ENCODE measurements at places on chromosomes 5 and 9. TPM values are rescaled to one million over a fixed set of nuclear protein-coding genes. Genes with fewer than 3 reads are reported as not detected.
A peak's percentile ranks its signal among the peaks of the same experiment; 100 is the strongest.

Gene LTC4S
- total RNA-seq, result 0.71 TPM

Gene PCDHB4
- total RNA-seq, result not detected

Gene PSMB7
- 276 TPM for total RNA-seq

Gene SLC6A18
- total RNA-seq, result not detected

DNA sequence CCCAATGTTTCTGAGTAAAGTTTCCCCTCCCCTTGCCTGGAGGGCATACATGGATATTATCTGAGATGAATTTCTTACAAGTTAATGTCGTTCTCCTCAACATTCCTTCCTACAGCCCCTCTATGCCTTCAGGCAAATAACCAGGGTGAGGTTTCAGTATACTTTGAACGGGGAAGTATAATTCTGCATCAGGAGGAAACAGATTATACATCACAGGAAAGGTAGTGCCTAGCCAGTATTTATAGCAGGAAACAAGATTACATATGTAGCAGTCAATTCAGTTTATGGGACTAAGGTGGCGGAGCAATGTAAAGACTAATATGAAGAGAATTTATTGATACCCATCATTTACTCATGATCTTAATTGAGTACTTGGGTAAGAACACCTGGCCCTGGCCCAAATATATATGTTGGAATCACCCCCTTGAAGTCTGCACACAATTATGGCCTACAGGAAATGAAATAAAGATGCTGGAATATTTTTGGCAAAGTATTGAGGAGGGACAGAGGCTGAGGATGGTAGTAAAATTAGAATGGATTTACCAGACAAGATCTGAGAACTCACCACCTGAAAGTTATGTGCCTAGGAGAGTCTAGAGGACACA lies 661.1 kb downstream of the PTPRD start:
- no peak for DNase-seq

DNA sequence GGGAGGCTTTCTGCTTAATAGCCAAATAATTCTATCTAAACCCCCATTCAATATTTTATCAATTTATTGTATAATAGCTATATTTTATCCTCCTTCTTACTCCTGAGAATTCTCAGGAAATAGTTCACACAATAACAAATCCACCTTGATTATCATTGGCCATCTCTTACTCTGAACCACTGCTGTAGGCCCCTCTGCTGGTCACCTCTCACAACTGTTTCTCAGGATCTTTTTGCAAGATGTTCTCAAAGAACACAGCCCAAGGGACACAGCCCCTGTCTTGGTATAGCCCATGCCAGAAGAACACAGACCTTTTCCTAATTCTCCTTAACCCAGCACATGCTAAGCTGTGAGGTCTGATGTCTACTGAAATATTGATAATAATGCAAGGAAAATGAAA lies 74.9 kb upstream of the HTR4 start:
- DNase-seq, result no peak

GRCh38 chr5:63794296-63794695 lies 167.9 kb downstream of the HTR1A start:
- DNase-seq, result peak; percentile 22

GRCh38 chr5:136014049-136015002 lies 14.5 kb upstream of the TGFBI start:
- no peak for DNase-seq

DNA sequence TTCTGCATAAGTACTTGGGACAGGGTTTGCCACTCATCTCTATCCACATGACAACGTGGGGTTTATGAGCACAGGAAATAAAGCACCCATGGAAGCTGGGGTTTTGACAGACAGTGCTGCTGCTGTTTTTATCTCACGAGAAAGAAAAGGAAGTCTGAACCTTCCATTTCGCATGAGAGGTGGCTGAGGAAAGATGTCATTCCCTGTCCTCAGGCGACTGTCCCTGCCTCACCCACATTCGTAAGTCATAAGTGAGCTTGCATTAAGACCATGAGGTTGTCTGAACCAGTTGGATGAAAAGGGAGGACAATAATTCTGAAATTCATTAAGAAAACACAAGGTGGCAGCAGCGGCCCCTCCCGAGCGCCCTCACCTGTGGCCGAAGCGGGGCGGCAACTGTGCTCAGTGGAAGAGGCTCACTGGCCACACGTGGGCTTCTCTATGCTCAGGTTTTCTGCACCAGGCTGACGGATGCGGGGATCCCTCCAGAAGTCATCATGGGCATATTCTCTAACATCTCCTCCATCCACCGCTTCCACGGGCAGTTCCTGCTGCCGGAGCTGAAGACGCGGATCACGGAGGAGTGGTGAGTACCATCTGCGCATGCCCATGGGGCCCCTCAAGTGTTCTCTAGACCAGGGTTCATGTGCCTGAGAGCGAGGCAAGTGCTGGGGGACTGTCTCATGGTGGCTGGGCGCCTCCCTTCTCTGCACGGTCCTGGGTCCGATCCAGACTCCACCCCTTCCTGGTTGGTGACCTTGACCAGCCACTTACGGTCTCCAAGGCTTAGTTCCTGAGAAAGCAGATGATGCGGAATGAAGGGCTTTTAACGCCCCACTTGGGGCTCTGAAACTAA lies 54.7 kb upstream of the SUSD3 start:
- DNase-seq, result peak; percentile 44

Data from foreskin keratinocyte (primary cell).